A549 treated with ZK216348 at 1 μM for 4 hours (cell line): ENCODE measurements at places on chromosomes 5 and 9. TPM values are rescaled to one million over a fixed set of nuclear protein-coding genes. Genes with fewer than 3 reads are reported as not detected.

DDX4 gene
- not detected in 5 replicates for total RNA-seq

RASGEF1C gene
- 0.50 TPM in 1 of 5 replicates, not detected in the others for total RNA-seq

RLN2 gene
- 0.21 to 0.42 TPM (median 0.38 TPM) in 3 of 5 replicates, not detected in the others for total RNA-seq

SNX2 gene
- total RNA-seq: 35.4 to 63.9 TPM (median 37.5 TPM) in 5 replicates

GRK6 gene
- total RNA-seq: 19.0 to 28.3 TPM (median 25.2 TPM) in 5 replicates

LCN6 gene
- total RNA-seq: not detected in 5 replicates

GGTA1 gene
- total RNA-seq: not detected in 5 replicates

GSN gene
- 42.3 to 67.0 TPM (median 58.6 TPM) in 5 replicates for total RNA-seq

PALM2AKAP2 gene
- total RNA-seq: 0.06 to 0.59 TPM (median 0.34 TPM) in 5 replicates

STK10 gene
- 17.4 to 23.6 TPM (median 21.5 TPM) in 5 replicates for total RNA-seq

RNF20 gene
- 20.4 to 25.0 TPM (median 24.8 TPM) in 5 replicates for total RNA-seq

CTSL gene
- 677 to 845 TPM (median 743 TPM) in 5 replicates for total RNA-seq

DAPK1 gene
- 14.6 to 22.2 TPM (median 19.0 TPM) in 5 replicates for total RNA-seq

SARDH gene
- total RNA-seq: 0.11 to 0.16 TPM (median 0.15 TPM) in 3 of 5 replicates, not detected in the others

C9orf50 gene
- not detected in 5 replicates for total RNA-seq
